AG04449 (cell line): ENCODE measurements at places on chromosomes 2 and 18.

DNA sequence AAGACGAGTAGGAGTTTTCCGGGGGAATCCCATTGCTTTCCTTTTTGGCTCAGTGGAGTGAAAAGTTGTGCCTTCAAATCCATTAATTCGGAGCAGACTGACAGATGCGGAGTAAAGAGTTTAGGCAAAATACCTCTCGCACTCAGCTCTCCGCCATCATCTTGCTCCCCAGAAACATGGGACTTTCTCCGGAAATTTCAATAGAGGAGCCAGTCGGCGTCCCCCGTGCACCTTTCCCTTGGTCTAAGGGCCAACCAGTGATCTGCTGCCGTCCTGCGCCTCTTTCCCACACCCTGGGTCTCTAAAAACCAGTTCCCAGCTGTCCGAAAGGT is 318 bp downstream of the TYW5 start:
- DNase-seq = no peak

DNA sequence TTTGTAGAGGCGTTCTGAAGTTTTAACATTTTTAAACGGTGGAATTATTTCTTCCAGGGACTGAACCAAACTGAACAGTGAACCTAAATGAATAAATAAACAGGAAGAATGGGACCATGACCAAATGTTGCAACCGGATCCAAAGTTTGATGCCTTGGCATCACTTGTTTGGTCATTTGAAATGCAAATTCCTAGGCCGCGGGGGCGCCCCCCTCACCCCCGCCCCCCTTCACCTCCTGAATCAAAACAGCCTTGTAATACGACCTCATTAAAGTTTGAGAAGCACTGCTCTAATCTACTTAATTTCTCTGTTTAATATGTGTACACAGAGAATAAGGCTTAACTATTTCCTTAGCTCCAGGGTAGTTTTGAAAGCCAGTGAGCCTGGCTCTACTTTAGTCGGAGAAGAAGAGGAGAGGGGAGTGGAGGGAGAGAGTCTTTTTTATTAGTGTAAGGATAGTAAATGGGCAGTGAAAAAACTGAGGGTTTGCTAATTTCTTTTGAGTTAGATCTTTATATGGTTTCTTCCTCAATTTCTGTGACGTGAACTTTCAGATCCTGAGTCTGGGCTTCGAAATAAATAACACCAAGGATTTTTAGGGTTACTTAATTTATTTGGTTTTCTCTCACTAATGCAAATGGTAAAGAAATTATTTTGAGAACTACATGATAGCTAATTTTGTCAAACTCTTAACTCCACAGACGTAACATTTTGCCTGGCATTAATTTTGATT is 5.7 kb downstream of the C2orf80 start:
- no peak for DNase-seq

- DNase-seq = no peak
Measured at GRCh38 chr2:35526741-35527140, 828.8 kb upstream of the CRIM1 start.

- DNase-seq = no peak
Measured at GRCh38 chr2:85750587-85751575, 2.9 kb upstream of the ATOH8 start.

DNA sequence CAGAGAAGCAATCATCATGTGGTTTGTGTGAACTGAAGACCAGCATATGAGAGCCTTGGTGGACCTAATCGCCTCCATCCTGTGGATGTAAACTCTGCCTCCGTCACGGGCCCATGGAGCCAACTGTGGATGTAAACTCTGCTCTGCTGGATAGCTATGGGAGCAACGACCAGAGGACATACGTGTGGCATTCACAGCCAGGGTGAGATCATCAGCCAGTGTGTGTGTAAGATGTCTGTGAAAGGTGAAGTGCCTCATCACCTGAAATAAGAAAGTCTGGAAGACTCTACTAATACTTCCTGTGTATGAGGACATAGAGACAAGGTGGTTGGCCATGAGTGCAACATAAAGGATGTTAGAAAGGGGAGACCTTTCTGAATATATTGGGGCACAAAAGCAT is 63.5 kb downstream of the CYB5A start:
- no peak for DNase-seq
